ENCODE measurements at places on chromosomes 6 and 20.
A peak's percentile ranks its signal among the peaks of the same experiment; 100 is the strongest.

DNA sequence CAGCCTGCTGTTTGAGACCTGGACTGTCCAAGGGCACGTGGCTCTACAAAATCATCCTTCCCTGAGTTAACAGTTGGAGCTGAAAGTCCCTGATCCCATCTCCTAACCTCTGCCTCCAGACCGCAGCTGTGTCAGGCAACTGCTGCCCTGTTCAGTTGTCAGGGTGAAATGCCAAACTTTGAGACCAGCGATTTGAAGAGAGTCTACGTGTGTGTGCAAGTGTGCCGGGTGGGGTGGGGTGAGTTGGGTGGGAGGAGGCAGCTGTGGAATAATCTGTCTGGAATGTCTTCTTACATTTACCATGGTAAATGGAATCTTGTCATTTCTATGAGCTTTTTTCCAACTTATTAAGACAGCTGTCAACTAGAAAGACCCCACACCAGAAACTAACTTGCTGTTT, 81.0 kb upstream of the FAM8A1 start:
- H3K27me3 ChIP-seq: peaks cover 3% of the 10 kb centered on the region
- H3K4me3 ChIP-seq: no peak overlapping the region
- no peak for DNase-seq
- H3K36me3 ChIP-seq: peaks cover 41% of the 10 kb centered on the region
- H3K4me1 ChIP-seq: peaks cover 11% of the 10 kb centered on the region
- no peak overlapping the region for H3K27ac ChIP-seq

GRCh38 chr6:10310330-10310653, 104.6 kb downstream of the TFAP2A start:
- peaks cover 39% of the 10 kb centered on the region for H3K4me1 ChIP-seq
- no peak overlapping the region for H3K27ac ChIP-seq
- H3K27me3 ChIP-seq: no peaks in the 10 kb centered on the region
- H3K4me3 ChIP-seq: no peak overlapping the region

GRCh38 chr6:137415127-137415833, 78.9 kb downstream of the OLIG3 start:
- H3K4me1 ChIP-seq: peaks cover 28% of the 10 kb centered on the region
- peak; percentile 69 for DNase-seq
- peak overlapping the region; percentile 74 for H3K27ac ChIP-seq
- no peaks in the 10 kb centered on the region for H3K36me3 ChIP-seq

- DNase-seq: no peak
- no peak overlapping the region for H3K4me3 ChIP-seq
- H3K27me3 ChIP-seq: peaks cover 4% of the 10 kb centered on the region
- no peaks in the 10 kb centered on the region for H3K36me3 ChIP-seq
Measured at GRCh38 chr6:87016772-87017171, 78.1 kb downstream of the CGA start.
